Retina (tissue), 1 donor: ENCODE measurements at places on chromosomes 16 and 17.

- DNase-seq, result no peak
Measured at GRCh38 chr16:10756574-10756973, 12.9 kb downstream of the NUBP1 start.

DNA sequence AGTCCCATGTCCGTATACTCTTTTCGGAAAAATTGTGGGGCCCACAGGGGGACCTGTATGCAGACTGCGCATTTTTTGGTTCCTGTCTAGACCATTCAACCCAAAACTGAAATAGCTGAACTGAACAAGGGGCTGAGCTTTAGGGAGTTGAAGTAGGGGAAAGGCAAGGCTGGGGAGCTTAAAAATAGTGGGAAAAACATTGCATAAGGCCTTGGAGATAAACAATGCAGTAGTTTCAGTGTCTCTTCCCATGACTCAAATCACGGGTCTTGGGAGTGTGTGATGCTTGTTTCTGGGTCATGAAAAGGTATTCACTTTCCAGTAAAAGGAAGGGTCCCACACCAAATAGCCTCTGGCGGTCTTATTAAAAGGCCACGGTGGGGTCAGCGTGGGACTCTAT, 402.8 kb upstream of the SALL1 start:
- DNase-seq, result no peak

DNA sequence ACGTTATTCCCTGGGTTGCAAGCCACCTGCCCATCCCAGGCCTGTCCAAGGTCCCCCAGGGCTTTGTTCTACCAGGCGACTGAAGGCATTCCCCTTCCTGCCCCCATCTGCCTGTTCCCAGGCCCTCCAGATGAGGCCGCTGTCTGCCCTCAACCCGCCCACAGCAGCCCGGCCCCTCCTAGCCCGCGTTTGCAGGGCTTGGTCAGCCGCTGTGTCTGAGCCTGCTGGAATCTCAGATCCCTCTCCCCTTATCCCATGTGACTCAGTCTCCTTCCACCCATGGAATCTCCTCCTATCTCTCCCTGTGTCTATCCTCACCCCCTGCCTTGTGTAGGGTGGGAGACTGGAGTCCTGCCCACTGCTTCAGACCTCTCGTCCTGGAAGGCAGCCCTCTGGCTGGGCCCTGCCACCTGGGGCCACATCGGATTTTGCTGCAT, 186.0 kb upstream of the TNRC6C start:
- DNase-seq, result peak; percentile 55

DNA sequence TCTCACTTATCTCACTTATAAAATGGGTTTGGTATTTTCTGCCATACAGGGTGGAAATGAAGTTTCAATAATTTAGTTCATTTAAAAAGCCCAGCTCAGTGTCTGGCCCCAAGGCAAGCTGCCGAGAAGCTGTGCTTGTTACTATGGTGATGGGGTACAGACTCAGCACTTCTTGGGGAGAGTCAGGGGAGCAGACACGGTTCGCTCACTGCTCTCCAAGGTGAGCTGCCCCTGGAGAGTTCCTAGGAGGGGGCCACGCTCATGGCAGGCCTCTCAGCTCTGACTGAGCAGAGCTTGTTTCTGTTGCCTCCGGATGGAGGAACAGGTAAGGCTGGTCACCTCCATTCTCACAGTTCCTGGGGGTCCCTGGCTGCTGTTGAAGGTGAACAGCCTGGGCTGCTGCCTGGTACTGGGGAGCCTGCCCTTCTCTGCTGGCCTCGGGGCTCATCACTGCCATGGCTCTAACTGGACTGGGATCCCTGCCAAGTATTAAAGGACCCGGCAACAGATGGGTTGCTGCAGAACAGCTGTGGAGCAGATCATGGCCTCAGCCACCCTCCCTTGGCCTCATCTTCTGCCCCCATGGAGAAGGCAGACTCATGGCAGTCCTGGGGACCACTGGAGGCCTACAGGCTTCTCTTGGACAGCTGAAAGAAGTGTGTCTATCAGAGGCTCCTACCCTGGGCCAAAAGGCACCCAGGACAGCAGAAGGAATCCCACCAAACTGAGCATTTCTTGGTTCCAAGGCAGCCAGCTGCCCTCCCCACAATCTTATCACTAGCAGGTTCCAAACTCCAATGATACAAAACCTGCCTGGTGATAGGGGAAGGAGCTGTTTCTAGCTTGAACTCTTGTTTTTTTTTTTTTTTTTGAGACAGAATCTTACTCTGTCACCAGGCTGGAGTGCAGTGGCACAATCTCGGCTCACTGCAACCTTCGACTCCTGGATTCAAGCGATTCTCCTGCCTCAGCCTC, 25.9 kb upstream of the SPATA32 start:
- no peak for DNase-seq

- DNase-seq, result no peak
Measured at GRCh38 chr17:27206447-27206846, 87.5 kb upstream of the WSB1 start.

- DNase-seq, result no peak
Measured at GRCh38 chr17:79230576-79230975, 156.0 kb downstream of the ENGASE start.

DNA sequence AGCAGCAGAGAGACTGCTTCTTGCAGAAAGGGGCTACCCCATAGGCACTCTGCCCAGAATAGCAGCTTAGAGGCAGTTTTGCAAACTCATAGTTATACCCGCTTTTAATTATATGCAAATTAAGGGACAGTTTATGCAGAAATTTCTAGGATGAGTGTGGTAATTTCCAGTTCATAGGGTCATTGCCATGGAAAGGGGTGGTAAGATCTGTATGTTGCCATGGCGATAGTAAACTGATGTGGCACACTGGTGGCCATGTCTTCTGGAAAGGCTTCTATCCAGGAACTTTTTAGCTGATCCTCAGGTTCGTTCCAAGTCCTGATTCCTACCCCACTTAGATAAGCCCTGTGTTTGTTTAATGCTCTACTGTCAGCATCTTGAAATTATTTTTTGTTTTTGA, 6.2 kb downstream of the STXBP4 start:
- DNase-seq, result no peak

- no peak for DNase-seq
Measured at GRCh38 chr17:77116371-77116860, 24.4 kb upstream of the SEC14L1 start.

DNA sequence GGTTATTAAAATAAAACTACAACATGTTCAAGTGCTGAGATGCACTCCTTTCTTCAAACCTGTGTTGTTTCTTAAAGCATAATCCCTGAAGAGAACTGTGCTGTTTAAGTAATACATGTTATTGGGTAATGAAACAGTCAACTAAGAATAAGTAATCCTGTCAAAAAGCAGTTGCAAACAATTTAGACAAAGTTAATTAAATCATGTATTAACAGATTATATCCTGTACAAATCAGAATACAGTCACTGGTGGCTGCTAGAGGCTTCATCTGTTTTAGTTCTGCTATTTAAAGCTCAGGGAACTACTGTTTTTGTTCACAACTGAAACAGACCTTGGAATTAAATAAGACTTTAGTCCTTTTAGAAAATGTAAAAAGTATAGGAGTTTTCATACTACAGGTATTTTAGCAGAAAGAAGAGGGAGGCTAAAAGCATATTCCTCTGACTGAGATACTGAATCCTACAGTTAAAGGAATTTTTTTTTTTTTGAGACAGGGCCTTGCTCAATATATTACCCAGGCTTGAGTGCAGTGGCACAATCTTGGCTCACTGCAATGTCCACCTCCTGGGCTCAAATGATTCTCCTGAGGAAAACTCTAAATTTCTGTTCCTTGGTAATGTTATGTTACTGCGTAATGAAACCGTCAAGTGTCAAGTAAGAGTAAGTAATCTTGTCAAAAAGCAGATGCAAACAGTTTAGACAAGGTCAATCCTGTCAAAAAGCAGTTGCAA, 27.3 kb upstream of the ITGA2B start:
- DNase-seq, result no peak

DNA sequence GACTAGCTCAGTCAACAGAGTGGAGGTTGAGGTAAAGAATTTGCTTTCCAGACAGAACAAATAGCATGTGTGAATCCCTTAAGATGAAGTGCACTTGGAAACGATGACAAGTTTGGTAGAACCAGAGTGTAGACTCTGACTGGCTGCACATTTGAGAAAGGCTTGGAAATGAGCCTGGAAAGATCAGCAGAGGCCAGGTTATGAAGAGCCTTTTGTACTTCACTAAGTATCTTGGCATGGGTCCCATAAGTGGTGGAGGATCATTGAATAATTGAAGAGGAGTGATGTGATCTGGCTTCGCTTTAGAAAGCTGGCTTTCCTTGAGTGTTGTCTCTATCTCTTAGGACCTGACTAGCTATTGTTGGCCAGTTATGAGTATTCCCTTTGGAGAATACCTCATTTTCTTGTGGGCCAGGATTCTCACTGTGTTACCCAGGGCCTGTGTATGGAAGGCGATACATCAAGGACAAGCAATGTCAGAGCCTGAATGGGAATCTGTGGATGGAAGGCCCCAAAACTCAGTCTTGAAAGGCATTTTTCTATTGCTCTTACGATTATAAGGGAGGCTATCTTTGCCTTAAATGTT, 329.8 kb downstream of the UTP18 start:
- DNase-seq, result no peak

DNA sequence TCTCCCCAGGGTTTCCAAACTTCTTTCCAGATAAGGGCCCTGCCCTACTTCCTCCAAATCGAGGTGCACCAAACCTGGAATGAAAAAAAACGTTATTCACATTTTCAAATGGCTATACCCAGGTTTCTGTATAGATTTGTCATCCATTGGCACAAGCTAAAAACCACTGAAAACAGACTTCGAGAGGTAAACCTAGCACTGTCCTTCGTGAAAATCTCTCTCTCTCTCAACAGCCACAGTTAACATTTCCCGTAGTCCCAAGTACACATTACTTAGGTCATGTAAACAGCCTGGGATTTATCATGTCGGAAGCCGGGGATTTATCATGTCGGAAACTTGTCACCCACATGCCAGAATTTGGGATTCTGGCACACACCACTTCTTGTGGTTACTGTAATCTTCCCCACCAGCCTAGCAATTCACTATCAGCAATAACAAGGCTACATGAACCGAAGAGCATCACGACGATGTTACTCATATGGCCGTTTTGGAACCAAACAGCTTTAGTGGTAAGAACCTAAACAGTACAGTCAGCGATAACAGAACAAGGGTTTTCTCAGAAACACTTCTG, 1.2 kb downstream of the DDX5 start:
- DNase-seq, result no peak

GRCh38 chr17:42097691-42098631, at the start of gene ZNF385C:
TSS of gene ZNF385C (minus strand) at chr17:42098473. CDS start at chr17:42063056, 35,417 bp downstream.
- DNase-seq, result peak; percentile 51

- DNase-seq, result no peak
Measured at GRCh38 chr16:11064851-11065250, 120.5 kb downstream of the CLEC16A start.

GRCh38 chr17:32936186-32936893, 8.4 kb downstream of the TMEM98 start:
- DNase-seq, result peak; percentile 84

GRCh38 chr17:29716566-29716965, 93.9 kb upstream of the CORO6 start:
- DNase-seq, result no peak

GRCh38 chr16:57253466-57253865, 8.4 kb downstream of the ARL2BP start:
- DNase-seq, result no peak

GRCh38 chr17:35315971-35316370, 57.5 kb downstream of the SLFN11 start:
- DNase-seq, result no peak

DNA sequence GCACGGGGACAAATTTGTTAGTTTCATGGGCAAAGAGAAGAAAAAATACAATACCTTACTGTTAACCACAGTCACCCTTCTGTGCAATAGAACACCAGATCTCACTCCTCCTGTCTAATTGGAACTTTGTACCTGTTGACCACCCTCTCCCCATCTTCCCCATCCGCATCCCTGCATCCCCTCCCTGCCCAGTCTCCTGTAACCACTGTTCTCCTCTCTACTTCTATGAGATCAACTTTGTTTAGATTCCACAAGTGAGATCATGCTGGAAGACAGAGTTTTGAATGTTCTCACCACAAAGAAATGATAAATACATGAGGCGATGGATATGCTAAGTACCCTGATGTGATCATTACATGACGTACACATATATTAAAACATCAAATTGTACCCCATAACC, 47.7 kb downstream of the CLEC16A start:
- no peak for DNase-seq

GRCh38 chr17:17933775-17934174, 38.4 kb downstream of the TOM1L2 start:
- no peak for DNase-seq

GRCh38 chr17:66945147-66945835, 19.2 kb upstream of the CACNG4 start:
- no peak for DNase-seq

GRCh38 chr17:29050176-29050575, 7.2 kb downstream of the PIPOX start:
- no peak for DNase-seq

DNA sequence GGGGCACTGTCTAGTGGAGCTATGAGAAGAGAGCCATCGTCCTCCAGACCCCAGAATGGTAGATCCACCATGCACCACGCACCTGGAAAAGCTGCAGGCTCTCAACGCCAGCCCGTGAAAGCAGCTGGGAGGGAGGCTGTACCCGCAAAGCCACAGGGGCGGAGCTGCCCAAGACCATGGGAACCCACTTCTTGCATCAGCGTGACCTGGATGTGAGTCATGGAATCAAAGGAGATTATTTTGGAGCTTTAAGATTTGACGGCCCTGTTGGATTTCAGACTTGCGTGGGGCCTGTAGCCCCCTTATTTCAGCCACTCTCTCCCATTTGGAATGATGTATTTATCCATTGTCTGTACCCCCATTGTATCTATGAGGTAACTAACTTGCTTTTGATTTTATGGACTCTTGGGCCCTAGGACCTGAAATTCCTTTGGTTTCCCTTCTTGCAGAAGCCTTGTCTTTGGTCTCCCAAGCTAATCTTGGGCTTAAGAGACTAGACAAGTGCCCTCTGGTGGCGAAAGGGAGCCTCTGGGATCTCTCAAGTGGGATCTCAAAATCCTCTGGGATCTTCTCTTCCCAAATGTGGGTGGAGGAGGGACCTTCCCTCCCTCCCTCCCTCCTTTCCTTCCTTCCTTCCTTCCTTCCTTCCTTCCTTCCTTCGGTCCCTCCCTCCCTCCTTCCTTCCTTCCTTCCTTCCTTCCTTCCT, 58.2 kb upstream of the HAPSTR1 start:
- no peak for DNase-seq

DNA sequence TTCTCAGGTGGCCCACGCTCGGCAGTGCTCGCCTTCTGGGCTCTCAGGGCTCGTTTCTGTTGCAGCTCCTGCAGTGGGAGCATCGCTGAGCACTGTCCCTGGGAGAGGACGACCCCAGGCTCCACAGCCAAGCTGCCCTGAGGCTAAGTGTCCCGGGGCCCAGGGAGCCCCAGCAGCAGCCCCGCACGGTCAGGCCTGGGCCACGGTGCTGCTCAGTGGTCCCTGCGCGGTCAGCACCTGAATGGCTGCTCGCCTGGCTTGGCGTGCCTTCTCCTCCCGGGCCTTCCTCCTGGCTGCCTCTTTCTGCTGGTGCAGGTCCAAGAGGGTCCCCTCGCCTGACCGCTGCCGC, 23.3 kb downstream of the CEP131 start:
- DNase-seq, result no peak
